ENCODE measurements at places on chromosomes 7 and 10.
A peak's percentile ranks its signal among the peaks of the same experiment; 100 is the strongest.

GRCh38 chr7:74355091-74355490 lies 65.9 kb downstream of the CLIP2 start:
- DNase-seq = peak; percentile 47

DNA sequence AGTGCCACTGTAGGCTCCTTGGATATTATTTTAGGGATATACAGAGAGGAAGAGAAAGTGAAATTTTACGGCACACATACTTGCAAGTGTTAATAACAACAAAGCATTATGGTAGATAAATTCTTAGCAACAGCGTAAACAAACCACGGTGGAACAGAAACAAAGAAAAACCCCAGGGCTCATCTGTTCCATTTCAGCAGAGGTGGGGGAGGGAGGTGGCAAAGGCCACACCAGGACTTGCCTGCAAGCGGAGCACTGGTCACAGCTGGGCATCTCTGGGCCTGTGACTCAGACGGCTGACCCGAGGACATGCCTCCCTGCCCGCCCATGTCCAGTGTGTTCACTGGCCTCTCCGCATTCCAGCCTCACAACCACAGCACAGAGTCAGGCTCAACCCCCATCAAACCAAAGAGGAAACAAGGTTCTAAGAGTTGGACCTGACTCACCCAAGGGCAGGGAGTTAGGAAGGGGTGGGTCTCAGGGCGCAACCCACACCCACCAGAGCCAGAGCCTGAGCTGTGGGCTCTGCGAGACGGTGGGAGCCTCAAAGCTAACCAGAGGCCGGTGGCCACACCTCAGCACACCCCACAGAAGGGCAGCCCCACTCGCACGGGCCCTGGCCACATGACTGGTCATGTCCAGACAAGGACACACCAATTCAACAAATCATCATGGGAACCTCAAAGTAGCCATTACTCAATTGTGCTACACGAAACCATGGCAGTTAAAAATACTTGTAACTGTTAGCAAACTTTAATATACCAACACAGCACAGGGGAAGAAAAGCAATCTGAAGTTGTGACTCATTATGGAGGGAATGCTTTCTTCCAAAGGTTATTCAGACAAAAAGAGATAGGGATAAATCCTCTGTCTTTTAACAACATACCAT lies 10.7 kb downstream of the ESYT2 start:
- peak; percentile 89 for DNase-seq

- no peak for DNase-seq
Observed at GRCh38 chr10:16646181-16647059, 124.7 kb upstream of the C1QL3 start.

DNA sequence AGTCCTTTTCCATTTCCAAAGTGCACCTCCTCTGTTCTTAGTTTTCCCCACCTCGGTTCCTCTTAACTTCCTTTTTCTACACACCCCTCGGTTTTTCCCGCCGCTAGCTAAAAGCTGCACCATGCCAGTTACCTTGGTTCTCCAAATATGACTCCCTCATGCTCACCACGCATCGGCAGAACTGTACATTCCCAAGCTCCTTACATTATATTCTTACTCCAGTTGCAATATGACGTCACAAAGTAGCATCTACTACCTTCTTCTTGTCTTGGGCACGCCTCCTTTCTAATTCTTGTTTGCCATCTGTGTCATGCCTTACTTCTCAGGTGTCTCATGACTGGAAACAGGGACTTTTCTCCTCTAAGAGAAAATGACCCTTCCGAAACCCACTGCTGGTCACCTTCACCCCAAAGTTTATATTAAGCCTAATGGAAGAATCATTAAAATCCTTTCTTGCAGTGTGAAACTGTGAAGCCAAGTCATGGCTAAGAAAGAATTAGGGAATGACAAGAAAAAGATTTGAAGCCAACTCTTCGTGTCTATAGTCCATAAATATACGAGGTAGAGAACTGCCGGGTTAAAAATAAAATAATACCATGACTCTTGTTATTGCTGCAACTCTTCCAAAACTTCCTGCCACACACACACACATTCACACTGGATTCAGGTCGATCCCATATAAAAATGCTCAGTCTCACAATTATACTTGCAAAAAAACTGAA lies 1.7 kb downstream of the ESYT2 start:
- DNase-seq = peak; percentile 63

GRCh38 chr7:38296059-38296857 lies 22.8 kb upstream of the TARP start:
- DNase-seq = no peak

DNA sequence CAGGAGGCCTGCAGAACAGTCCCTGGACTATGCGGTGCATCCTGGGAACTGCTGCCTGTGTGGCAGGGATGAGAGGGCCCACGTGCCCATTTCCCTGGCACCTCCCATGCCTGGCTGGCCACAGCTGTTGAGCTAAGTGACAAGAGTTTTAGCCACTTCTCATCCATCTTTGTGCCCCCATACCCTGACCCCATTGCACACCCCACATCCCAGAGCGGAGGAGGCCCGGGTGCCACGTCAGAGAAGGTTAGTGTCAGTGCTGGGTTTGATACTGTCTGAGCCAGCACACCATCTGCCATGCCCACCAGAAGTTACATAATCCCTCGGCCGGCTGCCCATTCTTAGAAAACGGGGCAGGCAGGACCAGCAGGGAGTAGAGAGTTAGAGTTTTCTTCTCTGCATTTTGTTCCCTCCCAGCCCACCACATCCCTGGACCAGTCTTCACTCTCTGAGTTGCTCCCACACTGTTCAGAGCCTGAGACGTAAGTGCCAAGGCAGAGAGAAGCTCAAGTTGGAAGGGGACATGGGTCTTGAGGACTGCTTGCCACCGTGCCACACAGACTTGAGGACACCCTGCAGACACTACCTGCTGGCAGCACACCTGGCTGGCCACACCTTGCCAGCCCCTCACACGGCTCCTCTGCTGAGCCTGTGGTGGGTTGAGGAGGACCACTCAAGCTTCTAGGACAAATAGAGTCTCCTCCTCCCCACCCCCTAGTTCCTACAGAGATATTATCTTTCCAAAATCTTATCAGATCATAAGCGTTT lies 13.1 kb downstream of the UNC5B start:
- DNase-seq = no peak

- no peak for DNase-seq
Observed at GRCh38 chr10:63132651-63133055, 475 bp upstream of the NRBF2 start.

- no peak for DNase-seq
Observed at GRCh38 chr7:159177284-159177953, 32.8 kb upstream of the VIPR2 start.

DNA sequence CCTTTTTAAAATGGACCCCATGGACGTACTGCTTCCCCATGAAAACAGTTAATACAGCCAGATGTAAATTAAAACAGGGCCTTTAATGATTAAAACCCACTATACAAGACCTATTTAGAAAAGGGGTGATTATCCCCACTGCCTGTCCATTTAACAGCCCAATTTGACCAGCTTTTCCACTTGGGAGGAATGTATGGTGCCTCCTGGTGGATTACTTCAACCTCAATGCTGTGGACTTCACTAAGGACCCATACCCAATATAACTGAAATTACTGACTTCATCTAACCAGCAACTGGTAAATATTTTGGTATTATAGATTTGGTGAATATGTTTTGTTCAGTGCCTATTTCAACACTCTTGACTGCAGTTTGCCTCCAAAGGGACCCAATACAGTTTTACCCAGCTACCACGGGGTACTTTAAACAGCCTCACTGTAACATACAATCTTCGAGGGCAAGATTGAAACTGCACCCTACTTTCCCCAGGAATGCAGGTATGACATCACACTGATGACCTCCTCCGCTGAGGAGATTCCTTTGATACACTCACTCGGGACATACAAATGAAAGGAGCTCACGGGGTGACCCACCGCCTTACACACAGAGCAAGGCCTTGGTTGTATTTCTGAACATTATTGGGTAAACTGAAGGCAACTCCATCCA lies 192.8 kb downstream of the DNAJC1 start:
- no peak for DNase-seq

- no peak for DNase-seq
Observed at GRCh38 chr10:73032536-73032935, 64.1 kb downstream of the P4HA1 start.
